ENCODE measurements at places on chromosomes 1 and 21.

GRCh38 chr1:19203440-19203839, 6.6 kb downstream of the UBR4 start:
- no peak for DNase-seq

DNA sequence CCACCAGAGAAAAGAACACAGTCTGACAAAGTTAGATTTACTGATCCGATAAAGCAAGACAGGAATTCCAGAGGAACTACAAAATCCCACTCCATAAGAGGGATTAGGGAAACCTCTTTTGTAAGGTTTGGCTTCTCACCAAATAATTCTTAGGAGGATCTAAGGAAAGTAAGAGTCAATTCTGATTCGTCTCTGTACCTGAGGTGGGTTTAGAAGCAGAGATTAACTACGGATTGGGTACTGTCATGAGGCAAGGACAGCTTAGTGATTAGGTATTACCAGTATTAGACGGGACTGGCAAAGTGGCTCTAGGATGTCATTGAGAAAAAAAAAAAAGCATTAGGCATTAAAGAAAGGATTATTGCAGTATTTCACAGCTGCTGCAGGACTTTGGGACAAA, 371.7 kb upstream of the BRINP3 start:
- no peak for DNase-seq

DNA sequence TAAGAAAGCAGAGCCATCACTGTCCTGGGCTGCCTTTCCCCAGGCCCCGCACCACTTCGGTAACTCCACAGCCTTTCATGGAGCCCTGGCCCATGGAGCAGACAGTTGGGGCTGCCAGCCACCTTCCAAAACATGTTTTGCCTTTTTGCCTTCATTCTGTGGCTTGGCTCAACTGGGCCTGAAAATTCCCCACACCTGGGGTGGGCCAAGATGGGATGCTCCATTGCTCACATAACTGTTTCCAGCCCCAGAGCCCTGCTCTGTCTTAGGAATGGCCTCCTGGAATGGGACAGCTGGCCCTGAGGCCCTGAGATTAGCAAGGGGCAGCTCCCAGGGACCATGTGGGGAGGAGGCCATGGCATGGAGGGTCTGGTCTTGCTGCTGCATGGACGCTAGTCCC, 10.9 kb upstream of the PRELP start:
- DNase-seq: no peak

GRCh38 chr1:67390041-67390887, 39.9 kb downstream of the SERBP1 start:
- no peak for DNase-seq

GRCh38 chr21:45769294-45769693, 125.8 kb downstream of the PCBP3 start:
- no peak for DNase-seq

- DNase-seq: no peak
These were observed 14.3 kb upstream of the SKI start for GRCh38 chr1:2213576-2214505.

GRCh38 chr1:93616996-93617669, 64.5 kb downstream of the BCAR3 start:
- no peak for DNase-seq

DNA sequence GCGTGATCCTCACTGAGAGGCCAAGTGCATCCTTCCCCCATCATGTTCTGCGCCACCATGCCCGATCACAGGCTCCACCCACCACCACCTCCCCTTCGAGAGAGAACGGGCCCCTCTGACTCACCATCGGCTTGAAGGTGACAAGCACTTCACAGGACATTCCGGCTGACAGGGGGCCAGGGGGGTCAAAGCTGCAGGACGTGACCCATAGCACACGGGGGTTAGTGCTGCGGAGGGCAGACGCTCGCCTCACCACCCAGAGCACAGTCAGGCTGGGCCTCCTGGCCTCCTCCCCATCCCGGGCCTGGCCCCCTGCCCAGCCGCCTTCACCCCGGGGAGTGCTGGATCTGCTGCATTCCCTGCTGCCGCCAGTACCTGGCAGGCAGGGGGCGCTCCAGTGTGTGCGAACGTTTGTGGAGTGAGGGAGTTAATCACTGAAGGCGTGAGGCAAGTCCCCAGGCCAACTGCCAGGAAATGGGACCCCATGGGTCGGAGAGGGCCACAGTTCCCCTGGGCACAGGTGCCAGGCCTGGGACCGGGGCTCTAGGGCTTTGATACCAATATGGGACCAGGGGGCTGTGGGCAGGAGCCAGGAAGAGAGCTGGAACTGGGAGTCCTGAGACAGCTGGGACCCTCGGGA, 40.9 kb upstream of the TMEM52 start:
- peak; percentile 86 for DNase-seq

DNA sequence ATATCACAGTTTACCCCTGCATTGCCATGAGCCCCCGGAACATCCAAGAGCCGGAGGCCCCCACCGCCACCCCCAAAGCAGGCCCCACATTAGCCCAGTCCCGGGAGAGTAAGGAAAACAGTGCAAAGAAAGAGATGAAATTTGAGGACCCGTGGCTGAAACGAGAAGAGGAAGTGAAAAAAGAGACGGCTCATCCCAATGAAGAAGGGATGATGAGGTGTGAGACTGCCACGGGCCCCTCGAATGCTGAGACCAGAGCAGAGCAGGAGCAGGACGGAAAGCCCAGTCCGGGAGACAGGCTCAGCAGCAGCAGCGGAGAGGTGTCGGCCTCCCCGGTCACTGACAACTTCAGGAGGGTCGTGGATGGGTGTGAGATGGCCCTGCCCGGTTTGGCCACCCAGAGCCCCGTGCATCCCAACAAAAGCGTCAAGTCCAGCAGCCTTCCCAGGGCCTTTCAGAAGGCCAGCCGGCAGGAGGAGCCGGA, 532.4 kb downstream of the KIF26B start:
- no peak for DNase-seq

- no peak for DNase-seq
These were observed 177.3 kb upstream of the GORAB start for GRCh38 chr1:170354690-170355089.

- DNase-seq: no peak
These were observed 33.2 kb downstream of the KCNK1 start for GRCh38 chr1:233647073-233647472.

DNA sequence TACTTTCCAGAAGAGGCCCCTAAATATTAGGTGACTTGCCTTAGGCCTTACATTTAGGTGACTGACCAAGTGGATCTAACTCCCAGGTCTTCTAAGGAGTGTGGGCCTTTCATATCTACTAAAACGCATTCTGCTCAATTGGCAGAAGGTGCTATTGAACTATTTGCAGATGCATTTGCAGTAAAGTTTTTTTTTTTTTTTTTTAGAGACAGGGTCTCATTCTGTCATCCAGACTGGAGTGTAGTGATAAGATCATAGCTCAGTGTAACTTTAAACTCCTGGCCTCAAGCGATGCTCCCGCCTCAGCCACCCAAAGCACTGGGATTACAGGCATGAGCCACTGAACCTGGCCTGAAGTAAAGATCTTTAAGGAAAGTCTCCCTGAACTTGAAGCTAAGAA, 13.0 kb upstream of the ACBD6 start:
- DNase-seq: no peak

- DNase-seq: no peak
These were observed at the start of gene APOBEC4 for GRCh38 chr1:183652547-183653461. Gene APOBEC4 (minus strand): TSS chr1:183653316. CDS start chr1:183648781, 4,535 bp downstream.

DNA sequence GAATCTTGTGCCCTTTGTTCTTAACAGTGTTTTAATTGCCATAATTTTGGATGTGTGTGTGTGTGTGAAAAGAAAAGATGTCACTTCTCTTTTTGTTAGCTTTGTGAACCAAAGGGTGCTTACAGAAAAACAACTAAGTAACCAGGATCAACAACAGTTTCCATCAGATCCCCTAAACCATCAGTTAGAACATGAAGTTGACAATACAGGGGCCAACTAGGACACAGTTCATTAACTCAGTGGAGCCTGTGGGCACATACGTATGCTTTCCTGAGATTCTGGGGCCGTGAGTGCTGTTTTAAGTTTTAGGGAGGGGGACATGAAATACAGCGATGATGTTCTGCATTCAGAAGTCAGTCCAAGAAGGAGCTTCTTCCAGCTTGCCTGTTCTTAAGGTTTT, 133.6 kb downstream of the TLR5 start:
- no peak for DNase-seq

DNA sequence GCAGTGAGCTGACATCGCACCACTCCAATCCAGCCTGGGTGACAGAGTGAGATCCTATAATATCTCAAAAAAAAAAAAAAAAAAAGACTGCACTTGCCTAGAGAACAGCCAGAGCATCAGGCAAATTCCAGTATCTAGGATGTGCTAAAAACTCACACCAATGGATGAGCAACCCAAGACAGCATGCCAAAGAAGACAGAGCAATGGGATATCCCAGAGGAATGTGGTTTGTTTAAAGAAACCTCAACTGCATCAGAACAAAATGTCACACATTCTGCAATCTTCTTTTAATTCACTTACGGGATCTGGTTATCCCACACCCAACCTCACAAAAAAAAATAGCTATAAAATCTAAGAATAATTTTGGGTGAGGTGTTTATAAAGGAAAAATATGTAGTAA, 7.3 kb downstream of the KCNH1 start:
- no peak for DNase-seq

GRCh38 chr1:70044832-70045231, 160.5 kb downstream of the LRRC40 start:
- DNase-seq: no peak

GRCh38 chr1:9687120-9687873, 35.8 kb downstream of the PIK3CD start:
- peak; percentile 79 for DNase-seq

DNA sequence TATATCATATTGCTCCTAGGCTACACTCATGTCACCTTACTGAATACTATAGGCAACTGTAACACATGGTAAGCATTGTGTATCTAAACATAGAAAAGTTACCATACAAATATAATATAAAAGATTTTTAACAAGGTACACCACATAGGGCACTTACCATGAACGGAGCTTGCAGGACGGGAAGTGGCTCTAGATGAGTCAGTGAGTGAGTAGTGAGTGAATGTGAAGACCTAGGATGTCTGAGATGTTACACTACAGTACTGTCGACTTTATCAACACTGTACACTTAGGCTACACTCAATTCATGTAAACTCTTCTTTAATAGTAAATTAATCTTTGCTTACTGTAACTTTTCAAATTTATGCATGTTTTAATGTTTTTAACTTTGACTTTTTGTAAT, 81.0 kb upstream of the PLD5 start:
- DNase-seq: no peak

DNA sequence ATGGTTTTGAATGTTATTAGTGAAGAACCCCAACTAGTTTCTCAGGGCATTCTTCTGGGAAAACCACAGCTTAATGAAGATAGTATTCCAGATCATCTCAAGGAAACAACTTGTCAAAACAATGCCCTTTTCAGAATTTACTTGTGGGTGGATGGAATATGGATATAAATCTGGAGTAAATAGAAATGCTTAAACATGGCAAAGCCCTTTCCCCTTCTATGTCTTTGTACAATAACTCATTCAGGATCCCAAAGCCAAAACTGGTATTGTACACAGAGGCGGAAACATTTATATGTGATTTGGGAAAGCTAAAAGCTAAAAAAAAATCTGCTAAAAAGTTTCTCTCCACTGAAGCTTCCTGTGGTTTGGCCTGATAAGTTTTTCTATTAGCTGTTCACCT, 55.5 kb upstream of the RGS5 start:
- no peak for DNase-seq

- DNase-seq: peak; percentile 63
These were observed 38.3 kb downstream of the NCF2 start for GRCh38 chr1:183551924-183552323.

DNA sequence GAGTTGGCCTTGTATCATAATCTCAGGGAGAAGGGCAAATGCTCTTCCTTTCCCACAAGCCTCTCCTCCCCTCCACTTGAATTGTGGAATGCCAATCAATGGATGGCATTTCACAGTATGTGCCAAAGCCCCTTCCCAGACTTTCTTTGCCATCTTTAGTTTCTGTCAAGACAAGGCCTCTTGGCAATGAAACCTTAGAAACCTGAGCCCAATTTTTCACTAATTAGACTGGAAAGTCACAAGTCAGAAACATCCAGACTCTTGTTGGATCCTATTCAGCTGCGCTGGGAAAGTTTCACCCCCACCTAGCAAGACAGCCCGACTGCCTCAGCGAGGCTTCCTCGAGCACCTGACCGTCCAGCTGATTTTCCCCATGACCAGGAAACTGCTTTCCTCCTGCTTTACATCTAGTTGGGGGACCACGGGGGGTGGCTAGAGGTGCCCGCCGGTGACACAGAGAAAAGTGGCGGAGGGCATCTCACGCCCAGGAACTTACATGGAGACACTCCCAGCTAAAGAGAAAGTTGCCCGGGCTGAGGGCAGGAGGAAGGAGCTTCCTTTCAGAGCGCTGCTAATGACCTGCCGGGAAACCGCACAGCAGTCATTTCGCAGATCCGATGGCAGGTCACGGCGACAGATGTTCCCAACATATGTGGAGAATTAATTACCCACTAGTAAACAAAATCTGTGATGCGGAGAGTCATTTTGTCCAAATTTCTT, 302.6 kb upstream of the RRP15 start:
- DNase-seq: peak; percentile 49

DNA sequence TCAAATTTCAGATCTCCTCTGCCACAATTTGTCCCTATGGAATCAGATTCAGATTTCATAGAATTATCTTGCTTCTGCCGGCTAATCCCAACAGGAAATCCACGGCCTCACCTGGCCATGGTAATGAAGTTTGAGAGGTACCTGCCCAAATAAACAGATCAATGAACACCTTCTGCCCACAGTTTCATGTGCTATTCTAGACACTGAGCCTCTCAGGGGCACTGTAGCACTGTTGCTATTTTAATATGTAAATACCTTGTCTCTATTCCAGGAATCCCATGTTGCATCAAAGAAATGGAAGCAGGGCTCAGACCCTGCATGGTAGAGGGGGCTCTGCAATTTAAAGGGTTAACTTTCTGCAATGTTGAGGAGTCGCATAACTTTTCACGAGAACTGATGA, 593.1 kb downstream of the PTBP2 start:
- DNase-seq: no peak

DNA sequence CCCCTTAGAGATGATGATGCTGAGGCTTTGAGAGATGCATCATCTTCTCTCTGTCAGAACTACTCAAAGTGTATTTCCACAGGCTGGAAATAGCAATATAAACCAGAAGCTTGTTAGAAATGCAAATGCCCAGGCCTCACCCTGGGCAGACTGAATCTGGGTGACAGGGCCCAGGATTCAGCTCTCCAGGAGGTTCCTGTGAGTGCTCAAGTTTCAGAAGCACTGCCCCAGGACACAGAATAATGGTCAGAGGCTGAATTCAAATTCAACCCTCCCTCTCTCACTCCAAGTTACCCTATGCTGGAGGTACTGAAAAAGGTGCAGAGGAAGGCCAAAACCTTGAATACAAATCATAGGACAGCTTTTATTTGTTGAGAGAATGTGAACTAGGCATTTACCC, 98.5 kb upstream of the NGF start:
- no peak for DNase-seq
